Caco-2 (cell line): ENCODE measurements at places on chromosomes 6 and 20.

DNA sequence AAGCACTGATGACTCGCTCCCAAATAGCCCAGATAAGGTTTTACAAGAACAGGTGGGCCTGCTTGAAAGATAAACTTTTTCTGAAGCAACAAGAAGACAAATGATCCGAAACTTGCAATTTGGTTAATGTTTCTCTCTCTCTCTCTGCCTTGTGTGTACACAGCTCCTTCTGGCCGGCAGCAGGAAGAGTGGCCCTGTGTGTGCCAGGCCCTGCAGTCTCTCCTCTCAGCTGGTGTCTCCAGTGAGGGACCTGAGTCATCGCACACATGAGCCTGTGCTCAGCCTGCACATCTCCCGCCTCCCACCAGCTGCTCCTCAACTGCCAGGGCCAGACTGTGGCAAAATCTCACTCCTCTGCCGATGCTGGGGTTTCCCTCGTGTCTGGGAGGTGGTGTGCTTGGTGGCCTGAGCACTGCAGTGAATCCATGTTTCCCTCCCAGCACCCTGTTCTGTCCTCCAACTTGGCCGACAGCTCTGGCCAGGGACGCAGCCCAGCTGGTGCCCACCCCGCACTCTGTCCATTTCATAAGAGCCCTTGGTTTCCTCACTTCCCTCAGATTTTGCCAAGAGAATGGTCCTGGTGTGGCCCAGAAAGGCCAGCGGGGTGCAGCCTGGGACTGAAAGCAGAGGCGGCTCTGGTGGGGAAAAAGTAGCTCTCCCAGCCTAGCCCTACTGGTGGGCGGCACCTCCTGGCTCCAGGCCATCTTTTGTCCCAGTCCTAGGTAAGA lies 49.4 kb downstream of the ERMARD start:
- peak; percentile 92 for DNase-seq
- H3K4me1 ChIP-seq, result peaks cover 81% of the 10 kb centered on the region
- H3K27me3 ChIP-seq, result no peaks in the 10 kb centered on the region
- peak overlapping the region; percentile 93 for H3K27ac ChIP-seq
- peaks cover 2% of the 10 kb centered on the region; the same call in 1 of the 2 replicates for H3K36me3 ChIP-seq
- H3K4me3 ChIP-seq, result no peak overlapping the region

GRCh38 chr20:2054911-2055310 lies 46.7 kb upstream of the STK35 start:
- DNase-seq, result no peak
- no peak overlapping the region for H3K27ac ChIP-seq
- no peak overlapping the region for H3K4me3 ChIP-seq
- no peaks in the 10 kb centered on the region for H3K36me3 ChIP-seq
- H3K27me3 ChIP-seq, result no peaks in the 10 kb centered on the region
- peaks cover 6% of the 10 kb centered on the region; the same call in 1 of the 2 replicates for H3K4me1 ChIP-seq

- H3K36me3 ChIP-seq, result no peaks in the 10 kb centered on the region
- no peak for DNase-seq
These were observed 1.0 kb downstream of the JARID2 start for GRCh38 chr6:15246666-15247499.

DNA sequence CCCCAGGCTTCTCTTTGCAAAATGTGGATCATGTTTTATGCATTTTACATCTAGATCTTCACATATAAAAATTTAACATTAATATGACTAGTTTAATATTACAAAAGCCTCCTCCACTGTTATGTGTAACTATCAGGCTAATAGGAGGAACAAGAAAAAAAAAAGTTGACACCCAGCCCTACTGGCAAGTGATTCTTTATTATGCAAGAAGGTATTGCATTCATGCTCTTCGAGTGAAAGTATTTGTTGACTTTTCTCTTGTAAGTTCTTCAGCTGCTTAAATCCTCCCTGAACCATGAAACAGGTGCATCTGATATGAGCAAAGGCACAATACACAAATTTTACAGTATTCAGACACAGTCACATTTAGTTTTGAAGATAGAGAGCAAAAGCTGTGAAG lies 716 bp upstream of the HLA-DQB2 start:
- no peak for DNase-seq
- H3K27ac ChIP-seq, result no peak overlapping the region
- no peaks in the 10 kb centered on the region for H3K4me1 ChIP-seq
- no peaks in the 10 kb centered on the region for H3K36me3 ChIP-seq

DNA sequence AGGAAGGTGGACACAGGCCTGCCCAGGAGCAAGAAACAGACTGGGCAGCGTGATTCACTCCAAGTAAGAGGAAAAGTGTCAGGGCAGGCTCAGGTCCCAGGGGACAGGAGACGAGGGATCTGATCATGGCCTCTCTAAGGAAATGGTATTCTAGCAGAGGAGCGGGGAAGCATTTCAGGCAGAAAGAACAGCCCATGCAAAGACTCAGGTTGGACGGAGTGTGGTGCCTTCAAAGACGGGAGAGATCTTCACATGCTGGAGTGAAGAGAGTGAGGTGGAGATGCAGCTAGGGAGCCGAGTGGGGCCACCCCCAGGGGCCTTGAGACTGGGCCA lies 161.1 kb downstream of the SYCP2 start:
- DNase-seq, result peak; percentile 29
- no peak overlapping the region for H3K27ac ChIP-seq
- H3K27me3 ChIP-seq, result no peaks in the 10 kb centered on the region
- no peaks in the 10 kb centered on the region for H3K4me1 ChIP-seq

DNA sequence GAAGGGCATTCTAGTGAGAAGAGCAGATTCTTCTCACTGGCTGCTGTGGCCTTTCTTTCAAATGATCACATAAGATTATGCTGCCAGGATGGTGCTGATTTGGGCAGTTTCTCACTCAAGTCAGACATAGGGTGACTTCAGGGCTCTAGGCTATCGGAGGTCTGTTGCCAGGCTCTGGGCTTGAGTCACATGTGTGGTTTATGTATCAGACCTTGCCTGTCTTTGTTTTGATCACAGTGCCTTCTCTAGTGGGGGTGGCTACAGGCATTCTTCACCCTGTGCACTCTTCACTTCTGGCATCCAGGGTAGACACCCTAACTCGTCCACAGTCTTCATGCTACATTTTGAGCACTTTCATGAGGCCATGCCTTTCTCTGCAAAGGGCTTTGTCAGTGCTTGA lies 823.7 kb upstream of the MAN1A1 start:
- no peak overlapping the region for H3K27ac ChIP-seq
- H3K4me1 ChIP-seq, result no peaks in the 10 kb centered on the region
- no peaks in the 10 kb centered on the region for H3K27me3 ChIP-seq
- no peaks in the 10 kb centered on the region for H3K36me3 ChIP-seq
- DNase-seq, result no peak
- H3K4me3 ChIP-seq, result no peak overlapping the region

- no peak overlapping the region for H3K4me3 ChIP-seq
- no peak overlapping the region for H3K27ac ChIP-seq
- DNase-seq, result no peak
- no peaks in the 10 kb centered on the region for H3K27me3 ChIP-seq
These were observed 206.0 kb downstream of the SIM1 start for GRCh38 chr6:100258752-100259151.

- peaks cover 30% of the 10 kb centered on the region for H3K4me1 ChIP-seq
- H3K27me3 ChIP-seq, result no peaks in the 10 kb centered on the region
- H3K27ac ChIP-seq, result no peak overlapping the region
- no peaks in the 10 kb centered on the region for H3K36me3 ChIP-seq
- no peak for DNase-seq
- no peak overlapping the region for H3K4me3 ChIP-seq
These were observed 27.1 kb upstream of the FABP7 start for GRCh38 chr6:122752459-122752858.

DNA sequence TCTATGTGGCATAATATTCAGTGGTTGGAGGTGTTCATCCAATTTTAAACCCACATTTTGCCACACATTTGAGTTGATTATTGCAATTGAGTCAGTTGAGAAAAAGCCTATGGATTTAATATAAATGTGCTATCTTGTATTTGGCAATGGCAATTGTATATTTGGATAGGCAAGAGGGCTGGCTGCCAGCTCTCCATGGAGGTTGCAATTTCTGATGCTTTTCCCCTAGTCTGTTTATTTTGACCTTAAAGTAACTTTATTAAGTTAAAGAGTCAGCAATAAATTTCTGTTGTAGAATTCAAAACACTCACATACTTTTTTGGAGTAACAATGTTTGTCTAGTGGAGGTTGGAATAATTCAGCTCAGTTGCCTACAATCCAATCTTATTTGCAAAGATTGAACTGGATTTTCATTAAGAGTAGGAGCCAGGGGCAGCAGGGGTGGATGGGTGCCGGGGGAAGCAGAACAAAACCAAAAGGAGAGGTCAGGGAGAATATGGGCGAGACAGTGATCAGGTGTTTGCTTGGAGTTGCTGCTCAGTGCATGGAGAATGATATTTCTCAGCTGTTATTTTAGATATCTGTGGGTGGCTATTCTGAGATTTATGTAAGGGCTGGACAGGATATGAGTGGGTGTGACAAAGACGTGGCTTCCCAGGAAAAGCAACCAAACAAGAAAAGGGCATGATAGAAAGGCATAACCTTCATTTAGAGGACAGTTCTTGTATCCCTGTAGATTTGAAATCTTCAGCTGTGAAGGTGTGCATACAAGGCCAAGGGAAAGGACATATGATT lies 163.0 kb downstream of the HDGFL1 start:
- H3K36me3 ChIP-seq, result no peaks in the 10 kb centered on the region
- H3K27me3 ChIP-seq, result no peaks in the 10 kb centered on the region
- no peaks in the 10 kb centered on the region for H3K4me1 ChIP-seq
- no peak overlapping the region for H3K27ac ChIP-seq
- no peak overlapping the region for H3K4me3 ChIP-seq

GRCh38 chr6:5203546-5203945 lies 57.2 kb downstream of the LYRM4 start:
- H3K4me3 ChIP-seq, result no peak overlapping the region
- no peaks in the 10 kb centered on the region for H3K27me3 ChIP-seq
- DNase-seq, result no peak
- H3K36me3 ChIP-seq, result no peaks in the 10 kb centered on the region; the same call in 1 of the 2 replicates
- H3K4me1 ChIP-seq, result peaks cover 16% of the 10 kb centered on the region
- no peak overlapping the region for H3K27ac ChIP-seq

GRCh38 chr6:142696123-142697000 lies 248.6 kb downstream of the HIVEP2 start:
- H3K4me1 ChIP-seq, result no peaks in the 10 kb centered on the region
- H3K27me3 ChIP-seq, result no peaks in the 10 kb centered on the region; the same call in 1 of the 2 replicates
- H3K36me3 ChIP-seq, result no peaks in the 10 kb centered on the region
- no peak overlapping the region for H3K27ac ChIP-seq
- DNase-seq, result no peak
- H3K4me3 ChIP-seq, result no peak overlapping the region

GRCh38 chr6:128919412-128920180 lies 36.7 kb downstream of the LAMA2 start:
- no peak for DNase-seq
- no peaks in the 10 kb centered on the region for H3K4me1 ChIP-seq
- no peaks in the 10 kb centered on the region for H3K36me3 ChIP-seq

GRCh38 chr6:67952121-67952520 lies 683.0 kb upstream of the ADGRB3 start:
- H3K4me1 ChIP-seq, result no peaks in the 10 kb centered on the region
- no peak overlapping the region for H3K4me3 ChIP-seq
- no peak overlapping the region for H3K27ac ChIP-seq
- DNase-seq, result no peak
- H3K27me3 ChIP-seq, result no peaks in the 10 kb centered on the region

GRCh38 chr6:142760152-142760551 lies 184.8 kb downstream of the HIVEP2 start:
- H3K4me3 ChIP-seq, result no peak overlapping the region
- H3K27ac ChIP-seq, result no peak overlapping the region
- no peaks in the 10 kb centered on the region for H3K4me1 ChIP-seq
- no peaks in the 10 kb centered on the region for H3K36me3 ChIP-seq
- DNase-seq, result no peak
- H3K27me3 ChIP-seq, result no peaks in the 10 kb centered on the region
